Right ventricle myocardium inferior (tissue), 1 donor: ENCODE measurements at places on chromosomes 2 and 18. TPM values are rescaled to one million over a fixed set of nuclear protein-coding genes. Genes with fewer than 3 reads are reported as not detected.

The CYP27A1 gene
- 12.5 TPM for total RNA-seq

The ACMSD gene
- not detected for total RNA-seq

The CD8B gene
- 0.30 TPM for total RNA-seq

The UNC80 gene
- total RNA-seq: not detected

The CD28 gene
- total RNA-seq: 0.78 TPM

The EN1 gene
- not detected for total RNA-seq

GRCh38 chr2:38945372-38945771, 55.7 kb downstream of the ARHGEF33 start:
- no peak for DNase-seq

GRCh38 chr2:161111531-161111930, 48.7 kb upstream of the TANK start:
- no peak for DNase-seq

- no peak for DNase-seq
These were observed 463.7 kb upstream of the RGPD4 start for GRCh38 chr2:107362993-107363392.

GRCh38 chr18:77000527-77000926, 132.1 kb downstream of the MBP start:
- DNase-seq: peak; percentile 88

DNA sequence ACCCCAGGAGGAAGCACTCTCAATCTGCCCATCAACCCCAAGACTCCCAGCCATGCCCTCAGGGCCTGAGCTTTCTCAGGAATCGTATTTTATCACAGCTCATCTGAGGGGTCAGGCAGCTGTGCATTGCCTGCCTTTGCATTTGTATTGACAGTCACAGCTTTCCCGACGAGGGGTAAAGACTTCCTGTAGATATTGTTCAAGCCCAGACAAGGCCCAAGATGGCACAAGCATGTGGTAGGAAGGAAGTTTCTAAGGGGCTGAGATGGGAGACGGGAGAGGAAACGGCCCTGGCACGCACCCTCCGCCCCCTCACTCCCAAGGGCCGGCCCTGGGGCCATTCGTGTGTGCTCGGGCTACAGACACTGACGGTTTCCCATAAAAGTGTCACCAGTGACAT, 34.2 kb upstream of the PRLH start:
- peak; percentile 41 for DNase-seq

DNA sequence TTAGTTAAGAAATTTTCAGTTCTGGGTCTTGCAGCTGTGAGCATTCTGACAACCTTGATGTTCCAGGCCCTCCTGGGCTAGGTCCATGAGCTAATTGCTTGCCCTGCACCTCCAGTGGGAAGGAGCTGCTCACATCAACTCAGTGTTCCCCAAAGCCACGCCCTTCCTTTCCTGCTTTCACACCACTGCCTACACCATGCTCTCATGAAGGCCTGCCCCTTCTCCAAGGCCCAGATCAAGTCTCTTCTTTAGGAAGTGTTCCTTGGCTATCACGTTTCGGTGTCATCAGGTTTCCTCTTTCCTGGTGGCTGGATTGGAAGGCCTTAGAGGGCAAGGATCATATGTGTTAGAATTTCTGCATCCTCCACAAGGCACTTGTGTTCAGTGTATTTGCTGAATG, 18.8 kb downstream of the TMEM127 start:
- no peak for DNase-seq

DNA sequence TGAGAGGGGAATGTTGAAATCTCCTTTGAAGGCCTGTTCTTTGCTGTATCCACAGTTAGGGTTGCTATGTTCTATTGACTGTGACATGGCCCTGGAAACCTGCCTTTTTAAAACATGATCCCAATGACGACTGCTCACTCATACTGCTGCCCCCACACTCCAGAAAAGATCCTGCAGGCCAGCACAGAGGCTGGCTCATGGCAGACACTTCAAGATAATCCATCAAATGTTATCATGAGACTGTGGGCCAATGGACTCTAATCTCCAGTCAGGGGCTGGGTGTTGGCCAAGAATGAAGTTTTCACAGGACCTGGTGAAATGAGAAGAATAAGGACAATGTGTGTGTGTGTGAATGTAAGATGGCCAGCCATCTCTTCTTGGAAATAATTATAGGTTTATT, 59.0 kb upstream of the THOC1 start:
- no peak for DNase-seq

DNA sequence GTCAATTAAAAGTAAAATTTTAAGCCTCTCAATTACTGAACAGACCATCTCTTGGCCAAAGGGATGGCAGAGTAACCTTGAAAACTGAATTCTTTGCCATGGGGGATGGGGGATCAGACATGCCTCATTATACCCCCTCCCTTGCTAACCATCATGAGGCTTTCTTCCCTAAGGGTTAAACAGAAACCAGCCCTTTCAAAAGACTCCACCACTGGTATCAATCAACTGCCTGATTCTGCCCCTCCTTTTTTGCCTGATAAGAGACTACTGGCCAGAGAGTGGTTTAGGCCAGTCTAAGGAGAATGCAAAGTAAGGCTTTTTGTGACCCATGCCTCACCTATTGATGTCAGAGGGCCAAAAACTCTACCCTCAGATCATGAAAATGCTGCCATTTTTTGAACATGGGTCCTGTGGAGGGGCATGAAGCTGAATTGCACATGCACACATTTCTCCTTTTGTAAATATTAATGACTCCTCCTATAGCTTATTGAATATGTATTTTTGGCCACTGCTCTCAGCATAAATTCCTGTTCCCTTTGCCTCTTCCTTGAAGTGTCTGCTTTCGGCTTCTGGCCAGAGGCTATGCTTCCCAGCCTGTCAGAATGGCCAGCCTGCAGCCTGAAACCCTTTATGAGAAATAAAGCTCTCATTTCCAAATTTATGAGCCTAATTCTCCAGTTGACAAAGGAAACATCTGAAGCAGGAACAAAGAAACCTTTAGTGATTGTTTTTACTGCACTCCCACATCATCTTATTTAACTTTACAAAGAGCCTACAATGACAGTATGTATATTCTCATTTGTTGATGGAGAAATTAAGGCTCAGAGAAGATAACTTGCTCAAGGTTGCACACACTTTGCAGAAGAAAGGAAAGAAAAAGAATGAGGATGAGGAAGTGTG, 270.7 kb upstream of the CELF4 start:
- DNase-seq: no peak

DNA sequence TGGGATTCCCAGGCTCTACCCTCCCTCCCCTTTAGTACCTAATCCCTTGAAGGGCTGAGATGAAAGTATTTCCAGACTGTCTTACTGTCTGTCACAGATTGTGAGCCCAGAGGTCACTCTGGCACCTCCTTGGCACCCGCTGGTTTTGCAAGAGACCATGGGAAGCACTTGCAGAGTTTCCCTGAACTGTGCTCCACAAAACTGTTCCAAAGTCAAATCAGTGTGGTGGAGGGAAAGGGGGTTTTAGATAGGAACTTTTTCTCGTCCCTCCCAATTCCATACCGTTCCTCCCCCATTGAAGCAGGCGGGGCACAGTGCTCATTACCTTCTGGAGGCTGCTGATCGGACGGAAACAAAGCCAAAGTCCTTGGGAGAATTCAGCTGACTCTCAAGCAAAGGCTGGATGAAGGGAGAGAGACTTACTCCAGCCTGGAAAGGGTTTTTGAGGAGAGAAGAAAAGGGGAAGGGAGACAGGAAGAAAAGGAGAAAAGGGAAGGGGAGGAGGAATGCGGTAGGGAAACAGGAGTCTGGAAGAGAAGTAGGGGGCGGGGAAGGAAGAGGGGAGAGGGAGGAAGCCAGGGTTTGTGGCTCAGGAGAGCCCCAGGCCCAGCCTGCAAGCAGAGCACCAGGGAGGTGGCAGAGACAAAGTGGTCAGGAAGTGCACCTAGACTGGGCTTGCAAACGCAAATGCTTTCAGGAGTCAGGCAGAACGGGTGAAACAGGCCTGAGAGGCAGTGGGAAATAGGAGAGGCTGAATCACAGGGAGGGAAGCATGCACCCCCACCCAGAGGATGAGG, 88.4 kb upstream of the SP3 start:
- DNase-seq: no peak

DNA sequence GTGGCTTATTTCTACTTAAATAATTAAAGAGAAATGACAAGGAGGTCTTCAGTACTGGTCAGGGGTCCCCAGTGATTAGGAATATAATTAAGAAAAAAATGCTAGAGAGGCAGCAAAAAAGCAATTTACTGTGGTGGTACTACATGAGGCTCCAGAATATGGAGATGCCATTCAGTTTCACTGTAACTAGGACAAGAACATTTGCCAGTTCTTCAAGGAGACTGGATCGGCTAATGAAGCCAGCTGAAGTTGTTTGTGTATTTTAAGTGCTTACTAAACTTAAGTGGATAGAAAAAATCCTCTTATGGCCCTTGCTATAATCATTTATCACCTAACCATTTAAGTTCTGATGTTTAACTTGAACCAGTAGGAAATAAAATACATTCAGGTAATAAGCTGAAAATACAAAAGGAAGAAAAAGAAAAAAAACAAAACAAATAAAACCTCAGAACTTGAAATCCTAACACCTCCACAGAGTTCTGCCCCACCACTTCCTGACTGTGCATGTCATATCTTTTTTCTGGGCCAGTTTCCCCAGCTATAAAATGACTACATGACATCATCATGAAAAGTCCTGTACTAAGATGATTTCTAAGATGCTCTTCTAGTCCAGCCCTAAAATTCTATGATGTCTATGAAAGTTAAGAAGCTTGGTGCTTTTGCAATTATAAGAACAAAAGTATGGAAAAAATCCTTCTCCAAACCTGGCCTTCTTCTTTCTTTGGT, 98.0 kb downstream of the TRABD2A start:
- no peak for DNase-seq

GRCh38 chr2:142862847-142863246, 14.6 kb upstream of the KYNU start:
- no peak for DNase-seq

- no peak for DNase-seq
These were observed 16.0 kb downstream of the RAMP1 start for GRCh38 chr2:237875256-237876060.

DNA sequence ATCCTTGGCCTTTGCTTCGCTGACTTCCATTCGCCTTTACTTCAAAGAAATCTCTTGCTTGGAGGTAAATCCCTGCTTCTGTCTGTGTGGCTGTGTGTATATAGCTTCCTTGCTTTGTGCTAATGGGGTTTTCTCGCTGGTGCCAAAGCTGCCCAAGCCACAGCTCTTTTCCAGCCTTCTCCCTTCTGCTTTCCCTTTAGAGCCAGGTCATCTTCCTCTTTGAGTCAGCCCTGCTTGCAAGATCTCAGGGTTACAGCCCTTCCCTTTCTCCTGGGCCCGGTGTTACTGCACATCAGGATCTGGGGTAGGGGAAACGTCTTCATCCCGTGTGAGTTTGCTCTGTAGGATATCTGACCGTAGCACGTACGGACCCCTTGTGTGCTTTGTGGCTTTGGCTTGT, 19.1 kb downstream of the EIF4E2 start:
- DNase-seq: no peak

GRCh38 chr18:24656551-24657443, 196.4 kb downstream of the HRH4 start:
- no peak for DNase-seq

DNA sequence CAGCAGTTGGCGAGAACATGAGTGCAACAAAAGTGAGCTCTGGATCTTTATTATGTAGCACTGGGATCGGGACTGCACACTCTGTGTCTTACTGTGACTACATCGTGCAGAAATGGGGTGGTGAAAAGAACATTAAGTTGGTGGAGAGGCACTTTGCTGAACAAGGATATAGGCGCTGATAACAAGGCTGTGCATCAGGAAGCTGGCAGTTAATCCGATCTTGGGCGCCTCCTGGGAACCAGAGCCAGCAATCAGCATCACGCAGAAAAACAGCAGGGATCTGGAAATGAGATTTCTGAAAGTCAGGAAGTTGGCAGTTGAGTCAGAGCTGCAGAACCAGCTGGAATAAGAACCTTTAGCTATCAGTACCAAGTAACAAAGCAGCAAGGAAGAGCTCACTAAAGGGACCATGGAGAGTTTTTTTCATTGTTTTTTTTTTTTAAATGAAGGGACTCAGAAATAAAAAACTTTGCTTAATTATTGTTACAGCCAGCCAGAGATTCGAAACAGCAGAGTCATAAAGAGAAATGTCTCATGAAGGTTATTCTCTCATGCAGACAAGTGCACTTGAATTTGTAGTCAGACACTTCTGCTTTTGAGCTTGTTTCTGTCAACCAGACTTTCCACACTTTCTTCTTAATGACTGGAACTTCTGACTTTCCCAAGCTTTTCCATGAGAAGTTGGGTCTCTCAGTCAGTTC, 22.8 kb upstream of the MYO3B start:
- no peak for DNase-seq

GRCh38 chr2:226423498-226423960, 376.1 kb downstream of the IRS1 start:
- DNase-seq: peak; percentile 59

GRCh38 chr2:82491591-82491990, 1967.5 kb downstream of the SUCLG1 start:
- no peak for DNase-seq

DNA sequence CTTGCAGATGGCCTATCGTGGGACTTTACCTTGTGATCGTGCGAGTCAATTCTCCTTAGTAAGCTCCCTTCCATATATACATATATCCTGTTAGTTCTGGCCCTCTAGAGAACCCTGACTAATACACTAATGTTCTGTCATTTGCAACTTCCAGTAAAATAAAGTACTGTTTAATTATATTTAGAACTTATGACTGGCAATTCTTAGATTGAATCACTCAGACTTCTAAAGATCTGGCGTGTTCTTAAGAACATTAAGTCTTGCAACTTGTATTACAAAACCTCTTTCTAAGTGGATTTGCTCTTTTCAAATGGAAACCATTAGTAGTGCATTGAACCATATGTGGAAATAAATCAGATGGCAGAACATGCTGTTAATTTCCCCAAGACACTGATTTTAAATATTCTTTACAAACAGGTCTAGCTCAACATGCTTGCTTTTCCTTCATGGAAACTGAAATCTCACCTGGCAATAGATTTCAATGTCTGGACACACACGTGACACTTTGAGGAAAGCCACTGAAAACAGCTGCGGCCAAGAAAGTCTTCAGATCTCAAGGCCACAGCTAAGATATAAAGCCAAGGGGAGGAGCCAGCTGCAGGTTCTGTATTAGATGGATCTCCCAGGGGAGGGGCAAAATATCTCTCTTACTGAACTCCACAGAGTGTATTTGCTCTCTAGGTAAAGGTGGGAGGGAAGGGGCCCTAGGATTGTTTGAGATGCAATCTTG, 50.6 kb downstream of the PMAIP1 start:
- DNase-seq: no peak

GRCh38 chr18:24516261-24516660, 55.8 kb downstream of the HRH4 start:
- no peak for DNase-seq

DNA sequence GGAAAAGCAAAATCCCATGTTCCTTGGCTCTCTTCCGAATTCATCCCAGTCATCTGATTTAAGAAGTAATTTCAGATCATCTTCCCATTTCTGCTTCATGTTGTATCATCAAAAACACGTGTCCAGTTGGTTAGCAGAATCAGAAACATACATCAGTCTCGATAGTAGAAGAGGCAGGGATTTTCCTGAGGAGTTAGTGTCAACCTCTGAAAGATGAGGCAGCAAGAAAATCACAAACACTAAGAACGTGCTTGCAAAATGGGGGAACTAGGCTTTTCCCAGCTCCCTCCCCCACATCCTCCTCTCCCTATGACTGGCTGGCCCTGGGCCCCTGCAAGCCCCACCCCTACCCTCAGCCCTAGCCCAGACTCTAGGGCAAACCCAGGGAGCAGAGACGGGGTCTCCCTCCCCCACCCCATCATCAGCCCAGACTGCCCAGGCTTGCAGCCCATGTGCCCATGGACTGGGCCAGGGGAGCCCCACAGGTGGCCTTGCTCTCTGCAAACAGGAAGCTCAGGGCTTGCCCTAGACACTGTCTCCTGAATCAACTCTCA, 161.0 kb upstream of the ID2 start:
- no peak for DNase-seq
